ENCODE measurements at places on chromosomes 6 and 20. TPM values are rescaled to one million over a fixed set of nuclear protein-coding genes. Genes with fewer than 3 reads are reported as not detected.
A peak's percentile ranks its signal among the peaks of the same experiment; 100 is the strongest.

GRCh38 chr6:5305968-5306626 lies 44.8 kb downstream of the FARS2 start:
- DNase-seq: no peak

- peak; percentile 84 for DNase-seq
Observed at GRCh38 chr6:14144678-14145113, 27.1 kb downstream of the CD83 start.

DNA sequence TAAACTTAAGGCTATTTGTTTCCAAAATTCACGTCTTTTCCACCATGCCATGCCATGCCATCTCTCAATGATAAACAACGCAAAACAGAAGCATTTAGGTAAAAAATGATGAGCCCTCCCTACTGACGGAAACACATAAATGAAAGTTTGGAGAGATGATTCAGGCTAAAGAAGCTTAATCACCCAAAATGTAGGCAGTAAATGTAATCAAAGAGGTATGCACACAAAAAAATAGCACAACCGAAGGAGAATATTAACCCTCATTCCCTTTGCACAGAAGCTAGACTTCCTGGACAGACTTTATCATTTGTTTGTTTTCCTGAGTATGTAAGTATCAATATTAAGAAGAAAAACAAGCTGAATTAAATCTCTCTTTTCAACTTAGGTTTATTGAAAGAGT lies 28.8 kb downstream of the DCDC2 start:
- DNase-seq: no peak

DNA sequence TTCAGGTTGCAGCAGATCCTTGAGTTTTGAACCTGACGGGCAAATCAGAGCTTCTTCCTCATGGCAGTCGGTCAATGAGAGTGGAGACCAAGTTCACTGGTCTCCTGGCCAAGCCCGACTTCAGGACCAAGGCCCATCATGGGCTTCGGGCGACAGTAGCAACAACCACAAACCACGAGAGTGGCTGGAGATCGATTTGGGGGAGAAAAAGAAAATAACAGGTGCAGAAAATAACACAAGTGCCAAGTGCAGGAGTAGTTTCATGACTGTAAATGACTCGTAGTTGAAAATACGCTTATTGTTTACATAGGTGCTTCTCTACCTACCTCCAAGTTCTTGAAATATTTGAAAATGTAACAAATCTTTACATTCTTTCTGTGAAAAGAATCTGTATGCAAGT lies 56.1 kb downstream of the DCBLD1 start:
- DNase-seq: no peak

DNA sequence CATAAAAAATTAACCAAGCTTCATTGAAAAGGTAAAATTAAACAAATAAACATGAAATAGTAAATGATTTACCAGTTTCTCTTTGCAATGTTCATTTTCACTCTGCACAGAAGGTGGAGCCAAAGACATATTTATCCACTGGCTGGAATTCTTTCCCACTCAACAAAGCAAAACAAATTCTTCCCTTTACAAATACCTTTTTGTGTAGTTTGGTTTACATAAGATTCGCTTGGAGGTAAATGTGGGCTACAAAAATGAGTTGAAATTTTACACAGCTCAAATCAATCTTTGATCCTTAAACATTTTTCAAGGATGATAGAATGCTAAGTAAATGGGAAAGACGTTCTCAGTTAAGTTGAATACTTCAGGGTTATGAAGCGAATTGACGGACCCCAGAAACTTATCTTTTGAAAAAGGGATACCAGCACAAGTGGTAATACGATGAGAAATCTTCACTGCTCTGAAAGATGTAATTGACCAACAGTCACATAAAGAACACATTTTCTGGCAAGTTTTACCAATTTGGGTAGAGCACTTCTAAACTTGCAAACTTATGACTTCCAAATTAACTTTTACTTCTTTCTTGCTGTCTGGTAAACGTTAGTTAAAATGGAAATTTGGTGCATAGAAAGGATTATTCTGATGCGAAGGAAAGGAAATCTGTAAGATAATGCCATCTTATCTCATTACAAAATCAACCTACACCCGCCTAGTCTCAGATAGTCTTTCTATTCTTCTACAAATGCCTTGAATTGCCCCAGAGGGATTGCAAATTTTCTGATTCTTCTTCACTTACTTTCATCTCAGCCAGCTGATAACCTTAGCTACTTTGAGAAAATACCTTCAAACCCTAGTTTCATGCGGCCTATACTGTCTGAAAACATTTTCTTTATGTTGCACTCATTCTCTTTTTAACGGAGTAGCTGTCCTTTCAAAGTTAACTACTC lies 4.7 kb upstream of the GJA1 start:
- no peak for DNase-seq

GRCh38 chr20:36355469-36356171 lies 49.5 kb downstream of the DLGAP4 start:
- DNase-seq: no peak

GRCh38 chr20:40262219-40262618 lies 426.8 kb downstream of the MAFB start:
- DNase-seq: no peak

DNA sequence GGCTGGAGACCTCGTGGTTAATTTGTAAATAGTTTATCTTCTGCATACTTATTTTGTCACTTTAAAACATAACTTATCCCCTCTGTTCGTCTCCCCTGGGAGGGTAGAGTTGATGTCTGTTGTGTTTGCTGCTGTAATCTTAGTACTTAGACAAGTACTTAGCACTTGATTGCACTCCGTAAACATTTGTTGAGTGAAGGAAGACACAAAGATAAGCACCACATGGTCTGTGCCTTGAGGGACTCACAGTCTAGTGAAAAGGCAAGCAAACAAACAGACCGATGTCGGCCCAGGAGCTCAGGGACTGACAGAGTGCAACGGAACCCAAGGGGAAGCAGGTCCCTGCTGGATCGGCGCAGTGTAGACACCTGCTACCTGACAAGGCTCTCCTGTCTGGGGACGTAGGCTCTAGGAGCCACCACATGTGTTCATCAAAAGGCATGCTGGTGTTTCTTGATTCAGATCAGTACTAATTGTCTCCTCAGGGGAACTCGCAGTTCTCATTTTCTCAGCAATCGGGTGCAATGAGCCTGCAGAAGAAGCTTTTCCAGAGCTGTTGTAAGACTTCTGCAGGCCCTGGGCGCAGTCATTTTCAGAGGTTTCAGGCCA lies 31.4 kb downstream of the EDN3 start:
- no peak for DNase-seq

GRCh38 chr20:13883425-13883824 lies 98.6 kb downstream of the NDUFAF5 start:
- no peak for DNase-seq

GRCh38 chr6:32436995-32437836 lies 2.5 kb upstream of the HLA-DRA start:
- DNase-seq: no peak

DNA sequence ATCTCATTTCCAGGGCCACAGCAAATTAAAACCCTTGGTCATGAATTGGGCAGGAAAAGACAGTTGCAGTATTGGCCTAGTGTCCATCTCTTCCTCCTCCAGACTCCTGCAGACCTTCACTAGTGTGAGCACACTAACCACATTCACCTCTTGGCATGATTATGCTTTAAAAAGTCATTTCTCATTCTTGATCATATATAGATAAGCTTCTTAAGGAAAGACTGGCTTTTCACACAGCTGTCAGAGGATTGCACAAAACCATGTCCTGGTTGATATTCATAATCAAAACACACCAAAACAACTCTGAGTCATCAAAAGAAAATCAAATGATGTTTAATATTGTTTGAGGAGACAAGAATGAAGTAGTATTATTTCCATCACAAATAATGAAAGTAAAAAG lies 52.1 kb downstream of the TMEM200A start:
- no peak for DNase-seq

DNA sequence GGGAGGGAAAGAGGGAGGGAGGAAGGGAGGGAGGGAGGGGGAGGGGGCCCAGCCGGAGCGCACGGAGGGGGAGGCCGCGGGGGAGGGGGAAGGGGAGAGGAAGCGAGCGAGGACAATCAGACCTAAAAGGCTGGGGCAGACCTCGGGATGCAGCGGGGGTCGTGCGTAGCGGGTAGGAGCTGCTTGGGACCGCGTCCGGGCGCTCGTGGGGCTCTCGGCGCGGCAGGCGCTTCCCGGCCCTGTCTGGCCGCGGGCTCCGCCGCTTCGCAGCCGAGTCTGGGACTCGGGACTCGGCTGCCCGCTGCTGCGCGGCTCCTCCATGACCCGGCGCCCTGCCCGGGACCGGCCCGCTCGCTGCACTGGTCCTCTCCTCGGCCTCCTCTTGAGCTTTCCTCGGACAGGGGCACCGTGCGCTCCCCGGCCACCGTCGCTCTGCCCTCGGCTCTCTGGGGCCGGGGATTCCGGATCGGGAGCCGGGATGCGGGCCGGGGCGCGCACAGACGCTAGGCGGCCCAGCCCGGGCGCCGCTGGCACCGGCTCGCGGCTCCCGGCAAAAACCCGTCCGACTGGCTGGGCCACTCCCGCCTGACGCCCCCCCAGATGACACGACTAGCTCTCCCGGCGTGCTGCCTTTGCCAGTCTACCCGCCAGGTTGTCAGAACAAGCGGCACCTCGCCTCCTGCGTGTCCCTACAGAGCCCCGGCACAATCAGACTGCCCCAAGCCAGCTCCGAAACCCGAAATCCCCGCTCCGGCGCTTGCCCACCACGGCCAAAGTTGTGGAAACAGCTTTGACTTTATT lies 2.2 kb downstream of the TFAP2A start:
- no peak for DNase-seq

GRCh38 chr6:25874822-25875562 lies 949 bp upstream of the SLC17A3 start:
- no peak for DNase-seq

DNA sequence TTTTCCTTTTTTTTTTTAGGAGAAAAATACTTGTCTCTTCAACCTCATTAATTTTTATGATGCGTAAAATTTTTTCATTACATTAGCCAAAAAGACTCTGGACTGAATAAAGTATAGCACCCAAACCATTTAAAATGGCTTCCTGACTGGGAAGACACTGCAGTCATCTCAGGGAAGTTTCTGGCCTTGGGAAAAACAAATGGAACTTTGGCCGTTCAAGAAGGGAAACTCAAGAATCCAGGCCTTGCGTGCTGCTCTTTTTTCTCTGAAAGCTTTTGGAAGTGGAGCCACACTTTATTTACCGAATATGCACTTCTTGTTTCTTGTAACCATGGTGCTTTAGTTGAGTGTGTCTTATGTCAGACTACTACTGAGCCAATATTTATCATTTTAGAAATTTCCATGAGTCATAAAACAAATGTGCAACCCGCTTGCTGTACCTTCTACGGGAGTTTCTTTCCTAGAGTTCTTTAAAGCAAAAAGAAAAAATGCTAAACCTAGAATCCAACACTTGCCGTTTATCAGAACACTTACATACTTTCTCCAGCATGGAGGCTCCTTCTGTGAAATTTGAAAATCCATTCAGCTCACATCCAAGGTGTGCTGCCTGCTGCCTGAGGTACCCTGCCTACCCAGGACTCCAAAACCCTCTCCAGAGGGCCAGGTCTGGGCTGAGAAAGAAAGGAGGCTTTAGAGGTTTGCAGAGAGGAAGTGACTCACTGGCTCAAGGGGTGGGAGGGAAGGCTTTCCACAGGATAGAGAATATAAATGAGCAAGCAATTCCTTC lies 11.5 kb upstream of the DSTN start:
- no peak for DNase-seq

- no peak for DNase-seq
Observed at GRCh38 chr6:78525976-78526375, 341.4 kb upstream of the IRAK1BP1 start.

- DNase-seq: no peak
Observed at GRCh38 chr6:23177806-23178205, 608.4 kb downstream of the HDGFL1 start.

PSORS1C1 gene
- not detected for total RNA-seq

TUBB2B gene
- total RNA-seq: 665 TPM

COL10A1 gene
- not detected for total RNA-seq

HCK gene
- total RNA-seq: not detected

Measured in neural crest cell (in vitro differentiated cells).